ENCODE measurements at places on chromosomes 4 and X. TPM values are rescaled to one million over a fixed set of nuclear protein-coding genes. Genes with fewer than 3 reads are reported as not detected.

- DNase-seq: no peak
Measured at GRCh38 chr4:137957806-137958205, 284.3 kb downstream of the SLC7A11 start.

CFP gene
- total RNA-seq: not detected

PFKFB1 gene
- not detected for total RNA-seq

GRCh38 chr4:70463335-70463734 is 8.7 kb upstream of the MUC7 start:
- no peak for DNase-seq

- DNase-seq: no peak
Measured at GRCh38 chr4:38449506-38450174, 214.4 kb upstream of the KLF3 start.

PRRG1 gene
- 14.5 TPM for total RNA-seq

Measured in H4 (cell line).